Activated CD4-positive, alpha-beta T cell treated with anti-CD3 and anti-CD28 coated beads, Interleukin-2, Interleukin-6, amounts not matched to agents 100 ng/mL and 50 ng/mL, durations not matched to agents 16 hours and 8 hours (primary cell): ENCODE measurements at places on chromosomes 13 and 19.
A peak's percentile ranks its signal among the peaks of the same experiment; 100 is the strongest.

- no peak for DNase-seq
Observed at GRCh38 chr19:40552848-40553247, 23.8 kb upstream of the SHKBP1 start.

- DNase-seq: no peak
Observed at GRCh38 chr13:98873377-98874028, 104.4 kb downstream of the DOCK9 start.

GRCh38 chr13:108365255-108365654 lies 95.7 kb downstream of the TNFSF13B start:
- no peak for DNase-seq

DNA sequence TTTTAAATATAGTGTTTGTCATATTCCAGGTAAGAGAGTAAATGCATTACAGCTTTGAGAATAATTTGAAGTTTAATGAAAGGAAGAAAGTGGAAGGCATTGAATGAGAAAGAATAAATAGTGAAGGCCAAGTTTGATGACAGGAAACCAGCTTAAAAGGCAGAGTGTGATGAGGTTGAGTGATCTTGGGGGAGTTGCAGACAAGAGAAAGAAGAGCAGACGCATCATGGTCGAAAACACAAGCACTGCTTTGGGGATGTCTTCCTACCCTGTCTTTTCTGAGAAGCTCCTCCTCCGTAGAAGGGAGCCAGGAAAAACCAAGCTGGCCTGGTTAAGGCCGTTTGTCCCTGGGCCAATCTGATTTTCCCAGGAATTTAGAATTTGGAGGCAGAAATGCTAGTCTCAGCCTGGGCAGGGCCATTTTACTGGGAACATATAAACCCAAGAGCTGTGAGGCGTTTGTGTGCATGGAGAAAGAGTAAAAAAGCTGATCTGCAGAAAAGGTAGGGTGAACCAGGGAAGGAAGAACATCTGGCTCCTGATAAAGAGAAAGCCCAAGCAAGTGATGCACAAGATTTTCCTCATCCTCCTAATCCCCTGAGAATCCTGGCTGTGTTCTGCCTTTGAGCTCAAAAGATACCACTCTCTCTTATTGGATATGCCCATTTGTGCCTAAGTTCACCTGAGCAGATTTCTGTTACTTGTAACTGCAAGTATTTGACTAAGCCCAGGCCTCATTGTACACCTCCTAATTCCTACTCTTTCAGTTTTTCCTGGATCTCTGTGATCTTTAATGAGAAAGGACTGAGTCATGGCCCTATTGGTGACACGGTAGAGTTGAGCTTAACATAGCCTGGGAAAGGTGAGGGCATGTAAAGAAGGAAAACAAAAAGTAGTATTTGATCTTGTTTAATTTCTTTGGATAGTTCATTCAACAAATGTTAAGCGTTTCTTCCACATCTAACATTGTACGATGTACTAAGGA lies 80.0 kb downstream of the WDFY2 start:
- no peak for DNase-seq

GRCh38 chr13:30802953-30803478 lies 67.7 kb downstream of the ALOX5AP start:
- DNase-seq: peak; percentile 91

DNA sequence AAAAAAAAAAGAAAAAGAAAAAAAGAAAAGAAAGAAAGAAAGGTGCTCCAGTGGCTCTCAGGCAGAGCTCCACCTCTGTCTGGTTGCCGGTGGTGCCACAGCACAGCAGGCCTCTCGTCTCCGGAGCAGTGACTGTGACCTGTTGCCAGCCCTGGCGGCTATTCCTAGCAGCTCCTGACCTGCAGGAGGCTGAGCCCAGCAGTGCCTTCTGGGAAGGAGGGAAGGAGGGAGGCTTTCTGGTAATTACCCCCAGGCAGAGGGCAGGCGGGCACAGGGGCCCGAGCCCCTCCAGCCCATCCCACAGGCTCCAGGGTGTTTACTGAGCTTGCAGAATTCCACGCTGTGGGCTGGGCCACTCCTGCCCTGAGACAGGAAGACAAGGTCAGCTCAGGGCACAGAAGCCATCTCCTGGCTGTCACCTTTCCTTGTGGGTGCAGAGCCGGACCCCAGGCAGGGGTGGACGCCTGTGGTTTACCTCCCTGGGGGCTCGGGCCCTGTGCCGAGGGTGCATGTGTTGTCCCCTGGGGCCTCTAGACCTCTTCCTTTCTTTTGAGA lies 77.9 kb downstream of the GNG7 start:
- DNase-seq: no peak

- DNase-seq: no peak
Observed at GRCh38 chr13:90427322-90428272, 919.9 kb upstream of the MIR17HG start.

GRCh38 chr13:21333186-21333585 lies 125.9 kb downstream of the ZDHHC20 start:
- DNase-seq: no peak

GRCh38 chr19:31671411-31672035 lies 322.3 kb upstream of the TSHZ3 start:
- DNase-seq: no peak

DNA sequence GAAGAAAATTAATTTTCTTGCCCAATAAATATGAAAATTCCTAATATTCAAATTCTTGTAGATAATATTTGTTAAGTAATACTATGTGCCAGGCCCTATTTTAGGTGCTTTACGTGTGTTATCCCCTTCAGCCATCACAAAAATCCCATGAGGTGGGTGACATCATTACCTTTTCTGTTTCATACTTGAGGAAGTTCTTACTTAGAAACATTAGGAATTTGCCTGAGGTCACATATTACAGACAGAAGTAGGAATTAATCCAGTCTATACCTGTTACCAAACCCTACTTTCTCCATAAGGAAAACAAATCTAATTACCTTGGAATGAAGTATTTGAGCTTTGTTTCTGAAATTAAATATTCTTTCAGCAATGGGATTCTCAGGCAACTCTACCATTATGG lies 336.1 kb downstream of the GPC6 start:
- no peak for DNase-seq

DNA sequence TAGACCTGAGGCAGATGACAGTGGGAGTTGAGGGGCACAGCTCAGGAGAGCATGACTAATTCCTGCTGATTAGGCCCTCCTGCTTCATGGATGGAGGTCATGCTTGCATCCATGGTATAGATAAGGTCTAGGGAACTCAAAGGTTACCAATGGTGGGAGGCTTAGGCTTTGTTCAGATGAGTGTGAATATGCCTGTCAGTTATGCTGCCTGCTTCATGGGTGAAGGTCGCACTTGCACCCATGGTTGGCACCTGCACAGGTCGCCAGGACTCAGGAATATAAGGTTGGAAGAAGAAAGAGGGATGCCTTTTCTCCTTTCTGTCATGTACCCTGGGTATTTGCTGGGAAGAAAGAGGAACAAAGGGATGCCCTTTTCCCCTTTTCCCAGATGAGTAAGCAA lies 53.4 kb upstream of the GJB6 start:
- no peak for DNase-seq

- no peak for DNase-seq
Observed at GRCh38 chr19:48645620-48646000, 377 bp downstream of the CA11 start.

GRCh38 chr13:28494778-28495537 lies at the start of gene FLT1:
Gene FLT1 (minus strand): TSS chr13:28495128. CDS start chr13:28494843, 285 bp downstream.
- DNase-seq: peak; percentile 33

DNA sequence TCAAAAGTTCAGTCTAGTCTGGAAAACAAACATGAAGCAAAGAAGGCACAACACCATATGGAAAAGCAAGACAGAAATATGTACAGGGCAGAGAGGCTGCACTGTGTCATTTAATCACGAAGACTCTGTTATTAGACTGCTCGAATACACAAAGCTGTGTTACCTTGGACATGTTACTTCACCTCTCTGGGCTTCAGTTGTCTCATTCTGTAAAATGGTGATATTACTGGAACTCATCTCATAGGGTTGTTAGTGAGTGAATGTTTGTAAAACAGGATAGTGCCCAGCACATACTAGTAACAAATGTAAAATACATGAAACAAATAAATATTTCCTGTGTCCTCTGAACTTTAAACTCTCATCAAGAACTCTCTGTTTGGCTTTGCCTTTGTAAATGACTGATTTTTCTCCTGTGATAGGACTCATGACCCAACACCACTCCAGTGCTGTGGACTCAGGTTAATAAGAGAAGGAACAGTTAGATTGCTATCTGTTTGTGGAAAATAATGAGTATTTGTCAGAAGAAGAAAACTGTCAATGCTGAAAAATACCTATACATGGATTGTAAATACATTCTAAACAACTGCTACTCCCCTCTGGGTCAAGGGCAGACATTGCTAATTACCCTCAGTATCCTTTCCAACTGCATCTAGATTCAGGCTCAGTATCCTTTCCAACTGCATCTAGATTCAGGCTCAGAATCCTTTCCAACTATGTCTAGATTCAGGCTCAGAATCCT lies 62.3 kb downstream of the ZIC5 start:
- DNase-seq: no peak
